ENCODE measurements at places on chromosomes 13 and 19.

DNA sequence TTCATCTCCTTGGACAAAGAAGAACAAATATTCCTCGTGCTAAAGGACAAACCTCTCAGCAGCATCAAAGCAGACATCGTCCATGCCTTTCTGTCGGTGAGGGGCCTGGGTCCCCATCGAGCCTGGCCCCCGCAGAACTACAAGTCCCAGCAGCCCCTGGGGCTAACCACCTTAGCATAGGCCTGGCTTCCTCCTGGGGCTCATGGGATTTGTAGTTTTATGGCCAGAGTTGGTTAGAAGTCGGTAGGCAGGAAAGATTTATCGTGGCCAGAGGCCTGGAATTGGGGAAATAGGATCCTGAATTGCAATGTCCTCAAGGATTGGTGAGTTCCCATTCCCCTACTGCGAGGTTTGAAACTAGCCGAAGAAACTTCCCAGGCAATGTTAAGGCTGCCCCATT, 19.6 kb downstream of the TMEM150B start:
- DNase-seq = no peak

DNA sequence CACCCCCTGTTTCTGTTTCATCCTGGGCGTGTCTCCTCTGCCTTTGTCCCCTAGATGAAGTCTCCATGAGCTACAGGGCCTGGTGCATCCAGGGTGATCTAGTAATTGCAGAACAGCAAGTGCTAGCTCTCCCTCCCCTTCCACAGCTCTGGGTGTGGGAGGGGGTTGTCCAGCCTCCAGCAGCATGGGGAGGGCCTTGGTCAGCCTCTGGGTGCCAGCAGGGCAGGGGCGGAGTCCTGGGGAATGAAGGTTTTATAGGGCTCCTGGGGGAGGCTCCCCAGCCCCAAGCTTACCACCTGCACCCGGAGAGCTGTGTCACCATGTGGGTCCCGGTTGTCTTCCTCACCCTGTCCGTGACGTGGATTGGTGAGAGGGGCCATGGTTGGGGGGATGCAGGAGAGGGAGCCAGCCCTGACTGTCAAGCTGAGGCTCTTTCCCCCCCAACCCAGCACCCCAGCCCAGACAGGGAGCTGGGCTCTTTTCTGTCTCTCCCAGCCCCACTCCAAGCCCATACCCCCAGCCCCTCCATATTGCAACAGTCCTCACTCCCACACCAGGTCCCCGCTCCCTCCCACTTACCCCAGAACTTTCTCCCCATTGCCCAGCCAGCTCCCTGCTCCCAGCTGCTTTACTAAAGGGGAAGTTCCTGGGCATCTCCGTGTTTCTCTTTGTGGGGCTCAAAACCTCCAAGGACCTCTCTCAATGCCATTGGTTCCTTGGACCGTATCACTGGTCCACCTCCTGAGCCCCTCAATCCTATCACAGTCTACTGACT, at the start of gene KLK3:
TSS of gene KLK3 (plus strand) at position 280 of the 775 bp plus-strand sequence. CDS start at position 321, 41 bp downstream.
- DNase-seq = no peak

GRCh38 chr13:35818633-35819067, 312.5 kb downstream of the DCLK1 start:
- DNase-seq = peak; percentile 45

DNA sequence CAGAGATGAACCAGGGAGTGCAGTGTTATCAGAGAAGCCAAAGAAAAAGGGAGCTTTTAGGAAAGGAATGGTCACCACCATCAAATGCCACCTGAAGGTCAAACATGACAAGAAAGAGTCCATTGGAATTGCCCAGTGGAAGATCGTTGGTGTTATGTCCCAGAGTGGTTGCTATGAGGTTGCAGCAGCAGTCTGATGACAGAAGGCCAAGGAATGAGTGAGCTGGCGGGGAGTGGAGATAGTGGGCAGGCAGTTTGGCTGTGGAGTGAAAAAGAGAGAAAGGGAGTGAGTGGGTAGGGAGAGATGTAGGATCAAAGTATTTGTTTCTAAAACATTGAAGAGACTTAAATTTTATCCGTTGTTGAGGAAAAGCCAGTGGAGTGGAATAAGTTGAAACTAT, 117.4 kb upstream of the WASF3 start:
- DNase-seq = no peak

DNA sequence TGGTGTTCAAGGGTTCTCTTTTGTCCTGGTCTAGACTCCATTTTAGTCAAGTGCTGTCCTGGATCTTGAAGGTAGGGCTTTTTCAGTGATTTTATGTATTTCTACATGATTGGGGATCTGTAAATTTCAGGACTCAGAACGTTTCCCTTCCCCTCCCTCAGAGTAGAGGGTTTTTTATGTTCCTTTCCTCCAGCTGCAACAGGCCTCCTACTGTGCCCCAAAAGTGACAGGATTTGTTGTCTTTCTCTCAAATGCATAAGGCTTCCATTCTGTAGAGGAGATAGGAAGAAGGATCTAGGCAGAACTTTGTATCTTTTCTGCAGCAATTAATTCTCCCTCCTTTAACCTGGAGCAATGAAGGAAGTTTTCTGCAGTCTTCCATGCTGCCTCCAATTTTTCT, 251.3 kb downstream of the MAB21L1 start:
- DNase-seq = no peak

- DNase-seq = no peak
These were observed 10.3 kb upstream of the FUT5 start for GRCh38 chr19:5880604-5881078.

DNA sequence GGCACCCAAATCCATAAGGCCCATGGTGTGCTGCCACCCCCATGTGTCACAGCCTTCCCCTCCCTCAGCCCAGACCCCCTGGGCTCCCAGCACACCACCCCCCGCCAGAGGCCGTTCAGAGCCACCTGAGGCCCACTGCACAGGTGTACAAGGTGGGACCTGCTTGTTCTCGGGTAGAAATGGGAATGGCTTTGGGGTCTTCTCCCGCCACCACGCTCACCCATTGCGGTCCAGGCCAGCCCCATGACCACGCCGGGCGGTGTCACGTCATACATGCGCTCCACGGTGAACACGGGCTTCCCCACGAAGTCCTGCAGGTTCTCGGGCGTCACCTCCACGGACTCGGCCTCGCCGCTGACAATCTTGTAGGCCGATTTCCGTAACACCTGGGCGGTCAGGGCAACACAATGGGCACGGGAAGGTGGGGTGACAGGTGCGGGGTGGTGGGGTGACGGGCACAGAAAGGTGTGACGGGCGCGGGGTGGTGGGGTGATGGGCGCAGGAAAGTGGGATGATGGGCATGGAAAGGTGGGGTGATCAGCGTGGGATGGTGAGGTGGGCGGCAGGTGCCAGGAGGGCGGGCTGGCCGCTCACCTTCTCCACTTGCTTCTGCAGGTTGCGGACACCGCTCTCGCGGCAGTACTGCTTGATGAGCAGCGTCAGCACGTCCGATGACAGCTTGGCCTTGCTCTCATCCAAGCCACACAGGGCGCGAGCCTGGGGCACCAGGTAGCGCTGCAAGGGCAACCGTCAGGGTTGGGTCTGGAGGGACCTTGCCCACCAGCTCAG, 4.3 kb downstream of the RPL36 start:
- DNase-seq = no peak

- peak; percentile 52 for DNase-seq
These were observed 1.1 kb downstream of the LSM14A start for GRCh38 chr19:34173193-34173956.

DNA sequence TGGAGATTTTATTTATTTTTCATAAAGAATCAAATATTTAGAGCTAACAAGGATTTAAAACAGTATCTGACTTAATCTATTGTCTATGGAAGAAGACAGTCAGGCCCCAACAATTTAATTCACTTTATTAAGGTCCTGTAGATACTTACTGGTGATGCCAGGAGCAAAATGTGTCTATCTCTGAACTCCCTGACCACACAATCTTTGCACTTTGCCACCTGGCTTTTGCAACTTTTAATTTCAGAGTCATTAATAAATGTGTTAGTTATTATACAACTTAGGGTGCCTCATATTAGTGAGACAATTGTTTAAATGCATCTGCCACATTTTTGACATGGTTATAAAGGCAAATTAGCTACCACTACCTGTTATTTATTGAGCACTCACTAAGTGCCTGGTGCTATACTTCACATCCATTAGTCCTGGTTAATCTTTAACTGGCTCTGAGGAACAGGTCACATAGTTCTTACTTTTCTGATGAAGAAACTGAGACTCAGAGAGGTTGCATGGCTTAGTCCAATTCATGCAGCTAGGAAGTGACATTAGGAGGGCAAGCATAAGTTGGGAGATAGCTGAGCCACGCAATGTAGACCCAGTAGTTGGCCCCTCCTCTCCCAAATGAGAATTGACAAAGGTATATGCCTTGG, 297.9 kb downstream of the DCT start:
- DNase-seq = no peak

- DNase-seq = no peak
These were observed 6.2 kb upstream of the EVI5L start for GRCh38 chr19:7823686-7824301.

DNA sequence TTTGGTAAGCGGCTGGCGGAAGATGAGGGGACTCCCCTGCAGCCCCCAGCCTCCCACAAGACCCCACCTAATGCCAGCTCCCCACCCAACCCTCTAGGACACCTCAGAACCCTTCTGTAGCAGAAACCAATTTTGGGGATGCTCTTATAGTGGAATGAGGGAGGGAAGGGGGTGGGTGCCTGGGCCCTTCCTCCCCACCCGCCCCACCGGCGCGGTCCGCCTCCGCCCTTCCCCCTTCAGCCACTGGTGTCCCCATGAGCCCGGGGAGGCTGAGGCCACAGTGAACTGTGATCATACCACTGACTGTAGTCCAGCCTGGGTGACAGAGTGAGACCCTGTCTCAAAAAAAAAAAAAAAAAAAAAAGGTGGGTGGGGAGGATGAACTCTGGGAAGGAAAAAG, 16.2 kb downstream of the TLE6 start:
- DNase-seq = no peak

GRCh38 chr19:51224163-51224641, 678 bp upstream of the CD33 start:
- DNase-seq = no peak

- DNase-seq = no peak
These were observed 100.9 kb downstream of the LACC1 start for GRCh38 chr13:43980587-43980986.

DNA sequence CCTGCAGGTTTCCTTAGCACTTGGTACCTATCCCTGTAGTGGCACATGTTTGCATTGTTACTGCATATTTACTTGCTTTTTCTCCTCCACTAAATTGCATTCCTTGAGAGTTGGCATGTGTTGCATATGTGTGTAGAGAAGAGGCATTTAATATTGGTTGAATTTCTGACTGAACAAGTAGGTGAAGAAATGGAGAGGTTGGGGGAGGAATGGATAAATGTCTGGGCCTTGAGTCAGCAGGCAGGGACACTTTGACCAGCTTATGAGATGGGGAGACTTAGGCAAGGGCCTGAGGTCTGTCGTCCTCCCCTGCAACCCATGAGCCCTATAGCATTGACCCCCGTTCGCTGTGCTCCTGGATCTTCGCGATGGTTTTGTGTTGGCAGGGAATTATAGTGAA, 2.0 kb upstream of the GPR18 start:
- DNase-seq = no peak

DNA sequence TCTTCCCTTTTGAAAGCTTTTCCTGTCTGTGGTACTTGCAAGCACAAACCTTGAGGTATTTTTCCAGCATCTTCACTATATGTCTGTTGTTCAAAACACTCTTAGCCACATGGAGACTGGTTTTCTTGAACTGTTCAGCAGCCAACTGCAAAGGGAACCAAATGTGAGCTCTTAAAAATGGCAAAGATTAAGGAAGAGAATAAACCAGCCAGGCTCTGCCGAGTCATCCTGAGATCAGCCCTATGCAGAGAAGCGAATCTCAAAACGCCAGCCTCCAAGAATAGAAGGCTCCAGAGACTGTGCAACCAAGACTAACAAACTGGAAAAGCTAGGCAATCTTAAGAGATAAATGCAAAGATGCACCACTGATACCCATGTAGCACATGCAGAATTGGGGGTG, 20.7 kb downstream of the AKAP8 start:
- no peak for DNase-seq

DNA sequence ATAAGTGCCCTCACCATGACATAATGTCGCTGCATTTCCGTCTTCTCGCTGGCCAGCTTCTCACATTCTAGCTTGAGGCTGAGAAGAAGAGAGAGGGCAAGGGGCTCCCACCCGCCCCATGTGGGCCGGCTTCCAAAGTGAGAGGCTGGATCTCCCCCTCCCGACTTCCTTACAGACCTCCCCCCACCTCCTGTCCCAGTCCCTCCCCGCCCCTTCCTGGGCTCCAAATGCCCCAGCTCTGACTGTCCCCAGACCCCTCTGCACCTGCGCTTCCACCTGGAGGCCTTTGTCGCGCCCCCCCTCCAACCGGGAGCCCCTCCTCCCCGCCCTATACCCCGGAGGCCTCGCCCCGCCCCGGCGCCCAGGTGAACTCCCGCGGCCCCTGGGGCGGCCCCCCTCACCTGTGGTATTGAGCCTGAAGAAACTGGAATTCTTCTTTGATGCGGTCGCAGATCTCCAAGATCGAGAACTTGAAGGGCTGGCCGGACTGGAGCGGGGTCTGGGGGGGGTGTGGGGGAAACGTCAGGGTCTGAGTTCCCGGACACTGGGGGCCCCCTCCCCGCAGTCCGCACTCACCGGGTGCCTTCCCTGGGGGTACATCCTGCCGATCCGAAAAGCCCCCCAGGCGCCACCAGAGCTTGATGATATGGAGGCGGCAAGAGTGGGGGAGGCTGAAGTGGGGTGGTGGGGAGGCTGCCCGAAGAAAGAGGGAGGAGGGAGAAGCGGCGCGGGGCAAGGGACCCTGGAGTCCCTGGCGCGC, 595 bp downstream of the TLE2 start:
- no peak for DNase-seq

DNA sequence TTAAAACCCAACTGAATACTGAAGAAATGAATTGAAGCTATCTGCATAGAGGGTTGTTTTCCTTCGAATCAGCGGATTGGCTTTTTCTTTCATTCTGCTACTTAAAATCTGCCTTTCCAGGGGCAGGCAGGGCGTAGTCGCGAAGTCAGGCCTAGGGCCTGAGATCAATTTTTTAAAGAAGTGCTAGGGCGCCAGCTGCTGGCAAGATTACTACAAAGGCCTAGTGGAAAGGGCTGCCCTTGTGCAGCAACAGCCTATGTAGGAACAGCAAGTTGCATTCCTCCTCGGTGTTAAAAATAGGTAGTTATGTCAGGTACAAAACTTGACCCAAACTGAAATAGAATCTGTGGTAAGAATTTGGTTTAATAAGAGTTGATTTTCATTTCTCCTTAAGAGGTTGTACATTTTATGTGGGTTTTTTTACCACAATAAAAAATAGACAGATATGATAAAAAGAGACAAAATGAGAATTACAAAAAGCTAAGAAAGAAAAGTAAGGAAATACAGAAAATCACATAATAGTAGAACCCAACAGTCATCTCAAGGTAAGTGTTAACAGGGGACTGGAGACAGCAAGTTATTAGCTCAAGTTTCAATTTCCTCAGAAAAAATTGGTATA, 9.5 kb upstream of the URAD start:
- no peak for DNase-seq

- no peak for DNase-seq
These were observed 792.0 kb downstream of the UQCRFS1 start for GRCh38 chr19:28420811-28421550.
